Naive thymus-derived CD8-positive, alpha-beta T cell (primary cell): ENCODE measurements at places on chromosomes 13 and 19.

GRCh38 chr13:66076417-66076816 is 1153.7 kb downstream of the PCDH9 start:
- no peaks in the 10 kb centered on the region for H3K27me3 ChIP-seq
- peak overlapping the region; percentile 34 for H3K27ac ChIP-seq
- no peaks in the 10 kb centered on the region for H3K36me3 ChIP-seq
- no peaks in the 10 kb centered on the region for H3K4me1 ChIP-seq

DNA sequence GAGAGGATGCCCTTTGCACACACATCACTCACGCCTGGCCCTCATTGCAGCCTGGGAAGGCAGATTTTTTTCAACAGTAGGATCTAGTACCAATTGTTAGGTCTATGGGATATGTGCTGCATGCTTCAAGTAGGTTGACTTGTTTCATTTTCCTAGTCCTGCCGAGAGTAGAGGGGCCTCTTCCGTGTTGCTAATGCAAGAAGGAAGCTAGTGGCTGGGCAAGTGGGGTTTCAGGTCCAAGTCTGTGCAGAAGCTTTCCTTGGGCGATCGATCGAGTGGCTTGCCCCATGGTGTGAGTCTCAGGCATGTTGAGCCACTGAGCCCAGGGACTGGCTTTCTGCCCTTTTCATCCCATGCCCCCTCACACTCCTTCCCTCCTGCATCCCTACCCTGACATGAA is 13.7 kb downstream of the ILF3 start:
- no peak overlapping the region for H3K27ac ChIP-seq
- peak overlapping the region; percentile 4 for H3K4me3 ChIP-seq
- DNase-seq: no peak
- no peaks in the 10 kb centered on the region for H3K27me3 ChIP-seq

DNA sequence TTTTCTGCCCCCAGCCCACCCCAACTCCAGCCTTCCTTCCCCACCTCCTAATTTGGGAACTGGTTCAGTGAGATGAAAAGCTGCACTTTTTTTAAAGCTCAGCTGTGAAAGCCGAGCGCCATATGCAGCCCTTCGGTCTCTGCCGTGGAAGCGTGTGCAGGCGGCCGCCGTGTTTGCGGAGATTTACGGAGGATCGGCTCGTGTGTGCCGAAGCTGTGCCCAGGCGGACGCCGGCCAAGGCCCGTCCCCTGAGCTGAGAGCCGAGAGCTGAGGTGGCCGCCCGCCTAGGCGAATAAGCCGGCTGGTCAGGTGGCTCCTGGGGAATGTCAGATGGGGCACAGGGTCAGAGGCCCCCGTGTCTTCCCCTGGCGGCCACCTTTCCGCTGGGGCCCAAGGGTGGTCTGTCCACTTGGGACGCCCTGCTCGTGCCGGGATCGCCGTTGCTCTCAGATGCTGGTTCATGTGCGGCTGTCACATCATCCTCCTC is 78.7 kb downstream of the ZNF536 start:
- no peaks in the 10 kb centered on the region for H3K4me1 ChIP-seq
- H3K36me3 ChIP-seq: no peaks in the 10 kb centered on the region
- H3K27ac ChIP-seq: no peak overlapping the region
- peaks cover 8% of the 10 kb centered on the region for H3K27me3 ChIP-seq

- no peak overlapping the region for H3K4me3 ChIP-seq
- H3K4me1 ChIP-seq: peaks cover 5% of the 10 kb centered on the region
- H3K27ac ChIP-seq: no peak overlapping the region
Observed at GRCh38 chr13:74210693-74211393, 76.6 kb upstream of the KLF12 start.

- DNase-seq: no peak
- peaks cover 1% of the 10 kb centered on the region for H3K36me3 ChIP-seq
- H3K4me1 ChIP-seq: no peaks in the 10 kb centered on the region
- H3K27me3 ChIP-seq: no peaks in the 10 kb centered on the region
- no peak overlapping the region for H3K4me3 ChIP-seq
Observed at GRCh38 chr19:41604831-41605230, 22.0 kb downstream of the CEACAM4 start.

DNA sequence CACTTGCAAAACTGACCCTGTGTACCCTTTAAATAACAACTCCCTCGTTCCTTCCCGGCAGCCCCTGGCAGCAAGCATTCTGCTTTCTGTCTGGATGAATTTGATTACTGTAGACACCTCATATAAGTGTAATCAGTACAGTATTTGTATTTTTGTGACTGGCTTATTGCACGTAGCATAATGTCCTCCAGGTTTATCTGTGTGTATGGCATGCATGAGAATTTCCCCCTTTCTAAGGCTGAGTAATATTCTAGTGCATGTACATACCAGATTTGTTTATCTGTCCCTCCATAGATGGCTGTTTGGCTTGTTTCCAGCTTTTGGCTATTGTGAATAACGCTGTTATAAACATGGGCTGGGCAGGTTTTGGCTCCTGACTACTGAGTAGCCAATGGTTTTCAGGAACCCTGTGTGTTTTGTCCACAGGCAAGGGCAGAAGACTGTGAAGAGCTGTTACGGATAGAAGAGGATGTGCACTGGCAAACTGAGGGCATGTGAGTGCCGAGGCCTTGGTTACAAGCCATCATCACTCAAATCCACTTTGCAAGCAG is 98.0 kb downstream of the ESD start:
- DNase-seq: no peak
- peaks cover 45% of the 10 kb centered on the region for H3K36me3 ChIP-seq
- no peak overlapping the region for H3K27ac ChIP-seq
- H3K4me3 ChIP-seq: no peak overlapping the region

- no peak for DNase-seq
- no peak overlapping the region for H3K4me3 ChIP-seq
- H3K36me3 ChIP-seq: no peaks in the 10 kb centered on the region
- H3K27ac ChIP-seq: no peak overlapping the region
- H3K27me3 ChIP-seq: peaks cover 9% of the 10 kb centered on the region
- no peaks in the 10 kb centered on the region for H3K4me1 ChIP-seq
Observed at GRCh38 chr13:42027286-42027685, 21.2 kb upstream of the DGKH start.

- H3K4me1 ChIP-seq: peaks cover 5% of the 10 kb centered on the region
- no peak overlapping the region for H3K4me3 ChIP-seq
- DNase-seq: no peak
- peaks cover 7% of the 10 kb centered on the region for H3K27me3 ChIP-seq
- no peak overlapping the region for H3K27ac ChIP-seq
Observed at GRCh38 chr13:24864579-24864978, 100.6 kb downstream of the RNF17 start.

DNA sequence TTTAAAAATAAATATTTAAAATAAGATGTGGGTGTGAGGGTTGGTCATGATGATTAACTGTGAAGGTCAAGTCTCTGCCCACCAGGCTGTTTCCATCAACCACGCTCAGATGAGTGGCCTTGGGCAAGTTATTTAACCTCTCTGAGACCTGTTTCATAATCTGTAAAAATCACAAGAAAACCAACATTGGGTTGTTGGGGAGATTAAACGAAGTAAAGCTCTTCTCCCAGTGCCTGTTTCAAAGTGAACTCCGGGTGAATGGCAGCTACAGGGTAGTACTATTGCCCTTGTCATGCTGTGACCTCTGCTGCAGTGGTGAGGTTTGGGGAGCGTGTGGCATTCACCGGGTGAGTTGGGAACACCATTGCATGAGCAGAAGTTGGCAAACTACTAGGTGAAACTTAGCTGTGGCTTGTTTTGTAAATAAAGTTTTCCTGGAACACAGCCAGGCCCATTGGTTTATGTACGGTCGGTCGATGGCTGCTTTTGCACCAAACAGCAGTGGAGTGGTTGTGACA is 153.2 kb downstream of the USP12 start:
- no peaks in the 10 kb centered on the region for H3K36me3 ChIP-seq
- DNase-seq: no peak
- no peak overlapping the region for H3K4me3 ChIP-seq
- no peaks in the 10 kb centered on the region for H3K27me3 ChIP-seq
- H3K4me1 ChIP-seq: no peaks in the 10 kb centered on the region

GRCh38 chr19:51207747-51208146 is 17.1 kb upstream of the CD33 start:
- peaks cover 14% of the 10 kb centered on the region for H3K27me3 ChIP-seq
- H3K27ac ChIP-seq: no peak overlapping the region
- no peak for DNase-seq
- H3K36me3 ChIP-seq: no peaks in the 10 kb centered on the region
- H3K4me3 ChIP-seq: no peak overlapping the region
- H3K4me1 ChIP-seq: no peaks in the 10 kb centered on the region

DNA sequence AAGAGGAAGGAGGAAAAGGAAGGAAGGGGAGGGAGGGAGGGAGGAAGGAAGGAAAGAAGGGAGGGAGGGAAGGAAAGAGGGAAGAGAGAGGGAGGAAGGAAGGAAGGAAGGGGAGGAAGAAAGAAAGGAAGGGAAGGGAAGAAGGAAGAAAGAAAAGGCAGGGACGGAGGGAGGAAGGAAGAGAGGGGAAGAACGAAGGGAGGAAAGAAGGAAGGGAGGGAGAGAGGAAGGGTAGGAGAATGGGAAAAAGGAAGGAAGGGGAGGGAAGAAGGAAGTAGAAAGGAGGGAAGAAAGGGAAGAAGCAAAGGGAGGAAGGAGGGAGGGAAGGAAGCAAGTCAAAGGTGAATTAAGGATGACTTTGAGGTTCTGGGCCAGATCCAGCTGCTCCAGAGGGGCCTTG is 3.0 kb downstream of the ACSBG2 start:
- DNase-seq: no peak
- H3K4me3 ChIP-seq: no peak overlapping the region
- H3K4me1 ChIP-seq: no peaks in the 10 kb centered on the region
- H3K27me3 ChIP-seq: no peaks in the 10 kb centered on the region
- H3K36me3 ChIP-seq: no peaks in the 10 kb centered on the region

GRCh38 chr19:8877854-8878705 is 45.9 kb downstream of the MBD3L1 start:
- no peak overlapping the region for H3K27ac ChIP-seq
- peaks cover 19% of the 10 kb centered on the region for H3K36me3 ChIP-seq
- no peak for DNase-seq
- no peak overlapping the region for H3K4me3 ChIP-seq
- H3K27me3 ChIP-seq: peaks cover 51% of the 10 kb centered on the region

DNA sequence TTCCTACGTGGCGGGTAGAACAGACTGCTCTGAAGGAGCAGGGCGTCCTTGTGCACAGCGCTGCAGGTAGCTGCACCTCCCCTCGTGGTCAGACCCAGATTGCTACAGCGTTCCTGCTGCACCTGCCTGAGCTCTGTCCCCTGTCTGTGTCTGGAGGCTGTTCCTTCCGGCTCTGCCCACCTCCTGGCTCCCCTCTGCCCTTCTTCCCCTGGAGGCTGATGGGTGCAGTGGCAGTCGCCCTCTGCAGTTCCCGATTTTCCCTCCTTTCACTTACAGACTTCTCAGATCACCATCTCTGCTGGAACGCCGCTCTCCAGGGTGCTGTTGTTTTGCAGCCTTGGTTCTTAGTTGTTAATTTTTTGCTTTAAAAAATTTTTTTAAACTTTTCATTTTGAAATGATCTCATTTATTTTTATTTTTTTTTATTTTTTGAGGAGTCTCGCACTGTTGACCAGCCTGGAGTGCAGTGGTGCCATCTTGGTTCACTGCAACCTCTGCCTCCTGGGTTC is 53.6 kb downstream of the SMARCA4 start:
- no peak for DNase-seq
- no peaks in the 10 kb centered on the region for H3K27me3 ChIP-seq
- no peak overlapping the region for H3K4me3 ChIP-seq
- no peaks in the 10 kb centered on the region for H3K4me1 ChIP-seq

DNA sequence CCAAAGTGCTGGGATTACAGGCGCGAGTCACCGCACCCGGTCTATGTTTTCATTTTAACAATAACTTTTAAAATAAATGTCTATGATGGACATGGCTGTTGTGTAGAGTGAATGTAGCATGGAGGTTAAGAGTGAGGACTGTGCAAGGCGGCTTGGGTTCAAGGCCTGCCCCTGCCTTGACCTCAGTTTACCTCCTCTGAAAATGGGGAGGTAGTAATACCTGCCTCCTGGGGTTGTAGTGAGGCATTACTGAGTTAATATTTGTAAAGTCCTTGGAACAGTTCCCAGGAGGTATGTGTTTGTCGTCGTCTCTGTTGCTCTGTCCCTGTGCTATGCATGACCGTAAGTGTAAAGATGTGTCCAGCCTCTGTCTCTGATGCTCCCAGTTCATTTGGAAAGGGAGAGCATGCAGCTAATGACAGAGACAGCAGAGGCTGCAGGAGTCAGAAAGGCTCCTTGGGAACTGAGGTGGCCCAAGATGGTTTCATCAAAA is 9.4 kb downstream of the GARRE1 start:
- H3K27me3 ChIP-seq: no peaks in the 10 kb centered on the region
- no peak for DNase-seq
- peaks cover 22% of the 10 kb centered on the region for H3K36me3 ChIP-seq
- no peak overlapping the region for H3K4me3 ChIP-seq
- H3K4me1 ChIP-seq: peaks cover 71% of the 10 kb centered on the region
